ENCODE measurements at places on chromosomes 4 and X.

GRCh38 chr4:182540496-182540895 lies 297.3 kb downstream of the TENM3 start:
- DNase-seq, result no peak

- DNase-seq, result no peak
Observed at GRCh38 chrX:17637235-17637634, 100.1 kb upstream of the SCML1 start.

DNA sequence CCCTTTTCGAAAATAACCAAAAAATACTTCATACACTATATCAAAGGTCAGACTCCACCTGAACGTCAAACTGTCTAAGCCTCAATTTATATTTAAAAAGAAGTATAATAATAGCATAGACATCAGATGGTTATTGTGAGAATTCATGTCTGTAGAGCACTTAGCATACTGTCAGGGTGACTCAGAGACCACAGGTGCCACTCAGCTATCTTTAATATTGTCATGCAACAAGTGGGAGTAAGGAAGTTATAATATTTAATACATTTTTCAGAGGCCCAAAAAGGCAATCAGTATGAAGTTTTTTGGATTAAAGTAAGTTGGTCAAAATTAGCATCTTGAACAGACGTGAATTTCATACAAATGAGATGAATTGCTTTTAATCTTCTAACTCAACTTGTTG lies 93.3 kb downstream of the PHOX2B start:
- DNase-seq, result no peak

DNA sequence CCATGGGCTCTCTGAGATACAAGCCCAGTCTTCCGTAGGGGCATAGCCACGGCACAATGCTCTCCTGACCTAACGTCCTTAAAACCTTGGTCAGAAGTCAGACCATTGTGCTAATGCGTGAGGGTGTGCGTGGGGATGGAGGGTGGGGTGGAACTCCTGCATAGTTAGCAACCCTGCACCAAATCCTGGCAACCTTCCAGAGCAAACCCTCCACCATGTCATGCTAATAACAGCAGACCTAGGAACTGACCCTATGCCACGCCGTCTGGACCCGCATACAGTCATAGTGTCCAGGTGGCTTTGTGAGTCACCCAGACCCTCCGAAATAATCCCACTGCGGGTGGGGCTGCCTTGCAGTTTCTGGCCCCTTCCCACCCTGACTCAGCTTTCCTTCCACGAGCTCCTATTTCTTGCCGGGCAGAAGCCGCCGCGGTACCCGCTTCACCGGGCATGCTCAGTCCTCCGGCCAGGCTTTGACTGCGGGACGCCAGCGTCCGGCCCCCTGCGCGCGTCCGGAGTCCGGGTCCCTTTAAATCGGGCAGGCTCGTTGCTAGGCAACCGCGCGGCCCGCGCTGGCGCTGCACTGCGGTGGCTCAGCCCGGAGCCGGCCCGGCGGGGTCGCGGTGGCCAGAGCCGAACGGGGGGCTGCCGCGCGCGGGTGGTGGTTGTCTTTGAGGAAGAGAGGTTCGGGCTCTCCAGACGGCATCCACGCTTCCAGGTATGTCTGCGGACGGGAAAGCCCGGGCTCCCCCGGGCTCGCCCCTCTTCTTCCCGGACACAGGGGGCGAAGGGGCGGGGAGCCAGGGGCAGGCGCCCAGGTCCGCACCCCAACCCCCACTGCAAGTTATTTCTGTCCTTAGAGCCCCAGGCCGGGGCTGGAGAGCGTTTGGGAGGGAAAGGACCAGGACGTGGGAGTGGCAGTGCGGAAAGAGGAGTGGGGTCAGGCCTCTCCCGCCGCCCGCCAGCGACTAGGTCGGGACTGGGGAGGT lies at the start of gene CCDC160:
TSS of gene CCDC160 (plus strand) at position 557 of the 989 bp plus-strand sequence. CDS start 7,619 bp downstream, outside the sequence.
- DNase-seq, result no peak

- no peak for DNase-seq
Observed at GRCh38 chr4:117417856-117418255, 332.5 kb upstream of the TRAM1L1 start.

All from NT2/D1 (cell line).